NCI-H524 (cell line): ENCODE measurements at places on chromosomes 3 and 15.

- no peak for DNase-seq
Measured at GRCh38 chr3:44104668-44105321, 136.9 kb upstream of the TOPAZ1 start.

DNA sequence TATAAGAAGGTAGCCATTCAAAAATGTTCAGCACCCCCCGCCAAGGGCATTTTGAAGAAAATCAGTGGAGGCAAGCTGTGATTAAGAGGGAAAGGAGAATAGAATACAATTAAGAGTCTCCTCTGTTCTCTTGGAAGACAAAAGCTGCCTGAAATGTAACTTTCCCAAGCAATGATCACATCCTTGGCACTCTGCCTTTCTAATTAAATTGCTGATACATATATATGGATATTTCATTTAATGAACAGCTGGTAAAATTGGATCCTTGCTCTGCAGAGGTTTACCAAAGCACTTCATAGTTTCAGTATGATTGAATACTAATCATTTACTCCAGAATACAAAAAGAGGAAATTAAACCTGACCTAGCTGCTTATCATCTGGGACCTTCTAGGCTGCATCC is 10.4 kb downstream of the COL6A6 start:
- no peak for DNase-seq

- no peak for DNase-seq
Measured at GRCh38 chr3:138441256-138441655, 6.8 kb downstream of the ESYT3 start.

DNA sequence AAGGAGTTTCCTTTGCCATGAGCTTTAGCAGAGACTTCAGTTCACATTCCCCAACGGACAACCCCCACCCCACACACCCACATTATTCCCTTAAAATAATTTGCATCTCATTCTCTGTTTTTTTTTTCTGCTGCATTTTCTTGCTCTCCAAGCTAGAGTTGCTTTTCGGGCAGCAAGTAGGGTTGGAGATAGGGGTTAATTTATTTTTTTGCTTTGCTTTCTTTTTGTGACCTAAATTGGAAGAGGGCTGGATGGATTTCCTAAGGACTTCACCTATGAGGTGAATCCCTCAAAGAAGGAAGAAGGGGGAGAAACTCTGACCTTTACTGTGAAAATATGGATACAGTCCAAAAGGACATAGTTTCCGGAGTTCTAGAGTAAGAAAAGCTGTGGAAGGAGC is 6.6 kb downstream of the SOX2 start:
- DNase-seq: no peak

- no peak for DNase-seq
Measured at GRCh38 chr3:190314741-190315140, 7.5 kb downstream of the CLDN1 start.
